ENCODE measurements at places on chromosomes 16 and 17.

DNA sequence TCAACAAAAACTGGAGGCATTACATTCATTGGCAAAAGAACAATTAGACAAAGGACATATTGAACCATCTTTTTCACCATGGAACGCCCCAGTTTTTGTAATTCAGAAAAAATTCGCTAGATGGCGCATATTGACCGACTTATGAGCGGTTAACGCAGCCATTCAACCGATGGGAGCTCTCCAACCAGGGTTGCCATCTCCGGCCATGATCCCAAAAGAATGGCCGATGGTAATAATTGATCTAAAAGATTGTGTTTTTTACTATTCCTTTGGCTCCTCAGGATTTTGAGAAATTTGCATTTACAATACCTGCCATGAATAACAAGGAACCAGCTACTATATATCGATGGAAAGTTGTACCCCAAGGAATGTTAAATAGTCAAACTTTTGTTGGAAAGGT, 21.4 kb downstream of the ALOX15B start:
- DNase-seq, result peak; percentile 73

DNA sequence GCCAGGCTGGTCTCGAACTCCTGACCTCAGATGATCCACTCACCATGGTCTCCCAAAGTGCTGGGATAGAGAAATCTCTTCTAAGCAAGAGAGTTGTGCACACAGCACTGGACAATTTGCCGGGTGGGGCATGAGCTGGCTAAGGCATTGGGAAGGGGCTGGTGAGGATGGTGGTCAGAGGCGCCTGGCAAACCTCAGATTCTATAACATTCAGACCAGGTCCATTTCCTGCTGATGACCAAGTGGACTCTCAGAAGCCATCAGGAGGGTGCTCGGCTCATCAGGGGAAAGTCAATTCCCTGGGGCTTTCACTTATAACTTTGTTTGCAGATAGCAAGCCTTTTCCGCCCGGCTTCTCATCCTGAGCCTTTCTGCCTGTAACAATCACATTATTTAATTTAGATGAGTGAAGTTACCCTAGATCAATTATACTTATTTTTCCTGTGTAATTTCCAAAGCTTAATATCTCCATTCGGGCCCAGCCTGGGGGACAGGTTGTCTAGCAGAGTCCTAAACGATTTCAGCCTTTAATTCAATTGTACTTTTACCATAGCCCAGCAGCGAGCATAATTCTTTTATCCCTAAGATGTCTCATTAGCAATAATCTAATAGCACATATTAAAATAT, 15.0 kb upstream of the SLC6A2 start:
- DNase-seq, result no peak

- DNase-seq, result no peak
Measured at GRCh38 chr17:17741349-17742023, 60.2 kb downstream of the RAI1 start.

- DNase-seq, result no peak
Measured at GRCh38 chr16:69276148-69277115, 34.7 kb upstream of the VPS4A start.

- DNase-seq, result no peak
Measured at GRCh38 chr16:57401943-57402640, 2.5 kb upstream of the CCL17 start.

DNA sequence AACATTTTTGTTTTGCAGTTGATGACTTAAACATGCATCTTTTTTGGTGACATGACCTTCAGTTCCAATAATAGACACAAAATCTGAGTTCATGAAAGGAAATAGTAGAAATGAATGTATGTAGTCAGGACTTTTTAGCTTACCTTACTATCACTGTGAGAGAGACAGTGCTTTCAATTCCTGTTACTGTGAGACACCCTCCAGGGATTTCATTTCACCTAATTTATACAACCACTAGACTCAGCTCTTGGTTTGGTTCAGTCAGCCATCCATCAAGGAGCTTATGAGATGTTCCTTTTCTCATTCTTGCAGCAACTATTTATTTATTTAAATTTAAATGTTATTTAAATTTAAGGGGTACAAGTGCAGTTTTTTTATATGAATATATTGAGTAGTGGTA, 77.9 kb downstream of the MAP2K4 start:
- no peak for DNase-seq

DNA sequence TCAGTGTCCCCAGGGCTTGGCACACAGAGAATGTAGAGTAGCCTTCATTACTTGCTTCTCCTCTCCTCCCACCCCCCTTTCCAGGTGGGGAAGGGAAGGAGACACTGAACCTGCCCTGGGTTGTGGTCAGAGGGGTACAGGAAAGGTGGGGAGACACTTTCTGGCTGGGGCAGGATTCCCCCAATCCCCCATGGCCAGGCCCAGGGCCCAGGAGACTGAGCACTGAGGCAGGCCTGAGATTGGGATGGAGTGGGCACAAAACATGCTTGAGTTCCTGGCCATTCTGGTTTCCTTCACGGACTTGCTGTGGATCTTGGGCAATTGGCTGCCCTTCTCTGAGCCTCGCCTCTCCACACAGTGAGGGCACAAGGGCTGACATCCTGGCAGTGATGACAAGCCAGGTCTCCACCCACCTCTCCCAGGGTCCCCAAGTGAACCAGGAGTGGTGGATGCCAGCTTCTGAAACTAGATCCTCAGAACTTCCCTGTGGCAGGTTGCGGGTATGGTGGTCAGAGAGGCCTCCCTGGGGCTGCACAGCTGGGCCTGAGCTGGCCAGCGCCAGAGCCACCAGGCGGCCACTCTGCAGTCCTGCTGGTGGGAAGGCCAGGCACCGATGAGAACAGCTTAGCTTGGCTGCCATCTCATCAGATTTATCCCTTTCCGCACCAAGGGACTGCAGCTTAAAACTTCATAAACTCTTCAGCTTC, 9.3 kb downstream of the ZNF629 start:
- DNase-seq, result no peak

DNA sequence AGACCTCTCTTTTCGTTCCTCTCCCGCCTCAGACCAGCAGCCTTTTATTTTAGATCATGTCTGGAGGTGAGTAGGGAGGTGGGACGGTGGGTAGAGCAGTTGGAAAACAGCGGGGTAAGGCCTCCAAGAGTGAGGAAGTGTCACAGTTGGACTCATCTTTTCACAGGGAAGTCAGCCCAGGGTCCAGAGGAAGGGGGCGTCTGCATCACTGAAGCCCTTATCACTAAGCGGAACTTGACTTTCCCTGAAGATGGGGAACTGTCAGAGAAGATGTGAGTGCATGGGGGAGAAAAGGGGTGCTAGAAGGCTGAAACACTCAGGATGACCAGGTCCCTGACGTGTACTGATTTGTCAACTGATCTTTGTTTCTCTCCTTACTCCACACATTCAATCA, 461 bp downstream of the LRRC46 start:
- DNase-seq, result no peak

DNA sequence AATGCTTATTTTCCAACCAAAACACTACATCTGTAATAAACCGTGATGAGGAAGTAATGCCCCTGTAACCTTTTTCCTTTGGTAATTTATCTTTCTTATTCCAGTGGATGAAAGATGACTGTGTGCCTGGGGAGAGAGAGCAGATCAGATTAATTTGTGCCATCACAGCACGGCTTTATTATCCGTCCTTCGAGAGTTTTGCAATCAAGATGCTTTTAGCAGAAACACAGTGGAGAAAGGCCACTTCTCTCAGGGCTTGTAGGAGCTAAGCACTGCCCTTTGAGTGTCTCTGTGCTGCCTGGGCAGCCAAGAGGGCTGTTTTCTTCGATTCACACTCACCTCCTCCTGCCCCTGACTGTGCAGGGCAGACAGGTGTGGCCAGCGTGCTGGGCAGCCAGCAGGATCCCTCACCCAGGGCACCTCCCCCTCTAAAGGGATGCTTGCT, 190.2 kb downstream of the PRKCA start:
- no peak for DNase-seq

DNA sequence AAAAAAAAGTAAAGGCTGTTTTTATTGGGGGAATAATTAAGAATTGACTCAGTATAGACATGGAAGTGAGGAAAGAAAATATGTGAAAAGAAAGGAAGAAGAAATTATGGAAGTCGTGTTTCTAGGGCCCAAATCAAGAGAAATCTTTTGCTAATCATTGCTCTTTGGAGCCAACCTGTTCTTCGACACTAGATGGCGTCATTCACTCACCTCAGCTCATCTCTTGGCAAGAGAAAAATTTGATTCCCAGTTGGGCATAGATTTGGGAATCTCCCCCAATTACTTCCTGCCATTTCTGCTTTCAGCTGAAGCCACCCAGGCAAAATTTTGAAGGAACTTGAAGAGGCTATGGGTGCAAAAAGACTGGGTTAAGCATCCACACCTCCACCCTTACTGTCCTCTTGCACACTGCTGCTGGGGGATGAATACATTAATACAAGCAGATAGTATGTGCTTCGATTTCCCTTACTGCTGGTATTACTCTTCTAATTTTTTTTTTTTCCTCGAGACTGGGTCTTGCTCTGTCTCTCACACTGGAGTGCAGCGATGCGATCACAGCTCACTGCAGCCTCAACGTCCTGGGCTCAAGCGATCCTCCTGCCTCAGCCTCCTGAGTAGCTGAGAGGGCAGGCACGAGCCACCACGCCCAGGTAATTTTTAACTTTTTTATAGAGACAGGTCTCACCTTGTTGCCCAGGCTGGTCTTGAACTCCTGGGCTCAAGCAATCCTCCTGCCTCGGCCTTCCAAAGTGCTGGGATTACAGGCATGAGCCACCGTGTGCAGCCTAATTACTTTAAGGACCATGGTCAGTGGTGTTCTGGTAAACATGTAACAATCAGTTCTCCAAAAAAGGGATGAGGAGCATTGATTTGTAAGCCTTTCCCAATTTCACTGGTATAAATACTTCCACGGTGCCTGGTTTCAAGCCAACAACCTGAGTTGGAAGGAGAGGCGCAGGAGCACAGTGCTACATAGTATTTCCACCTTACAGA, 13.5 kb downstream of the PSMD7 start:
- peak; percentile 41 for DNase-seq

GRCh38 chr16:12087901-12088421, 111.4 kb downstream of the SNX29 start:
- DNase-seq, result no peak

GRCh38 chr17:2710803-2711607, 559 bp downstream of the CLUH start:
- DNase-seq, result peak; percentile 74

- no peak for DNase-seq
Measured at GRCh38 chr17:31318298-31318801, 3.1 kb downstream of the EVI2A start.

DNA sequence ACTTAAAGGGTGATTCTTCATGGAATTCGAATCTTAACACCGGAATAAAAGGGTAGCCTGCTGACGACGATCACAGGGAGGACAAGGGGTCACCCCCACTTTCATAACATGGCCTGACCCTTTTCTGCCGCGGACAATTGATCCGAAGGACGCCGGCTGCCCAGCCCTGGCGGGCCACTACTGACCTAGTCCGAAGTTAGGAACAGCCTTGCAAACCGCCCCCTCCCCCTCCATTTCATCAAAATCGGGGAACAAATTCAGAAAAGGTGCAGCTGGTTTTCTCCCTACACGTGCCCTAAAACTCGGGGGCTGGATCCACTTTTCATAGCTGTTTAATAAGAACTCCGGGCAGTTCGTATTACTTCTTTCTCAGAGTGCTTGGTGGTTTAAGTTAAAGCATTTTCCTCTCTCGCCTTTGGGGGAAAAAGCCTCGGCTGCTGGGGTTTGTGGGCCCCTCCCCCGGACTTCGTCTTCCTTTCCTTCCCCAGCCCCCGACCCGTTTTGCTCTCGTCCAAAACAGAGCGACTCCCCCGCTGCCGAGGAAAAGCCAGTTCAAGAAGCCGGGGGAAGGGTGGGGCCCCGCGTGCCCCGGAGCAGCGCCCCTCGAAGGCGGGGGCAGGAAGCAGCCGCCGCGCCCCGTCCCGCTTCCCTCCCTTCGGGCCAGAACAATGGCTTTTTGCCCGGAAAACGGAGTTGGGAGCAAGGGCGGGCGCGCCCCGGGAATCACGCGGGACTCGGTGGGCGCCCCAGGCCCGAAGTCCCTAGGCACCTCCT, 641 bp upstream of the CBX2 start:
- DNase-seq, result peak; percentile 88

- peak; percentile 77 for DNase-seq
Measured at GRCh38 chr17:81094509-81095382, 59.8 kb downstream of the BAIAP2 start.

GRCh38 chr17:67245694-67246402, 852 bp upstream of the HELZ start:
- peak; percentile 51 for DNase-seq

GRCh38 chr17:66676421-66676820, 158.5 kb upstream of the CACNG5 start:
- DNase-seq, result no peak

DNA sequence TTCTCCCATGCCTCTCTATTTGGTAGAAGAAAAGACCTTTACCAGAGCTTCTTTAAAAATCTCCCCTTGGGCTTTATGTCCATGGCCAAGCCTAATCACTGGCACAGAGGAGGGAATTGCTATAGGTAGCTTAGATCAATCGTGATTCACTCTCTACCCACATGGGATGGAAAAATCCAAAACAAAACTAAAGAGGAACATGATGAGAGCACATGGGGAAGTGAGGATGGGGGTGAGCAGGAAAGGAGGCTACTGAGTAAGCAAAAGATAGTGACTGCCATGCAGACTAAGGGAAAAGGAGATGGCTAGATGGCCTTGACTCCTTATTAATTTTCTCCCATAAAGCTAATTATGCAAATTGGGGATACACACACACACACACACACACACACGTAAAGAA, 201.2 kb downstream of the HS3ST3A1 start:
- no peak for DNase-seq

GRCh38 chr17:35314415-35315216, 58.8 kb downstream of the SLFN11 start:
- DNase-seq, result no peak

DNA sequence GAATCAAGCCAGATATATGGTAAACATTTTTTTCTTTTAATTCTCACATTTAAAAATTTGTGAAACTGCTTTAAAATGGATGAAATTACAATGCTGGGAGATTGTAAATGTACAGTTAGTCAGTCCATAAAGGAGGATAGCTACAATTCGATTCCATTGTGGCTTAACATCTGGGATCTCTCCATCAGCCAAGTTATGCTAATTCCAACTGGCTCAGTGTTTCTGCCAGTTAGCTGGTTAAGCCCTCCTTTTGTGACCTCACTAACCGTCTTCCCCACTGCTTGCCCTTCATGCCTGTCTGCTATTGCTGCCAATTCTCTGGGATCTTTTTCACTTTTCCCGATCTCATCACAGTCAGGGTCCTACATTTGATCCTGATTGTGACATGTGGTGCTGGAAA, 1347.6 kb downstream of the CDH11 start:
- no peak for DNase-seq

DNA sequence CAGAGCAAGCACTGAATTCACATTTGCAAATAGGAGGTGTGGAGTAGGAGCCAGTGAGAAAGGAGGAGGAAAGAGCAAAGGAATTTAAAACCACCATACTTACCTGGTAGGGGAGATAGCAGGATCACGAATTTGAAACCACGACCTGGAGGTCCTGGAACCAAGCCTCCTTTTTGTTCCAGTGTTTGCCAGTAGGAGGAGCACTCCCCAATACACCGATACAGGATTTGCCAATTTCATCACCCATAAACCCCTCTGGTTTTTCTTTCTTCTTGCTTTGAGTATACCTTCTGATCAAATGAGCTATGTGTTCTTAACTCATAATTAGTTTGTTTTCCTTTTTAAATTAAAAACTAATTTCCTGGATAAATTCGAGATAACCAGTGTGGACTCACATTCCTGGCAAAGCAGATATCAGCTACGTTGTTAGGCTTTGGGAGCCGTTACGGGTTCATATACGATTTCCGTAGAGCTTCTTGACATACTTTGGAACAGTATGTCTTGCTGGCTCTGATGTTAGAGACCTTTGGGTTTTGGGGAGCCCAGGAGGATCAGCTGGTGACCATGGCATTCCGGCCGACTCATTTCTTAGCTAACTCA, 22.7 kb downstream of the BCO1 start:
- peak; percentile 76 for DNase-seq

Measured in K562 (cell line).